ENCODE measurements at places on chromosomes 3 and 15.

- DNase-seq, result no peak
Observed at GRCh38 chr15:66956672-66957430, 108.6 kb upstream of the SMAD3 start.

- no peak for DNase-seq
Observed at GRCh38 chr15:91980502-91981267, 127.2 kb downstream of the SLCO3A1 start.

DNA sequence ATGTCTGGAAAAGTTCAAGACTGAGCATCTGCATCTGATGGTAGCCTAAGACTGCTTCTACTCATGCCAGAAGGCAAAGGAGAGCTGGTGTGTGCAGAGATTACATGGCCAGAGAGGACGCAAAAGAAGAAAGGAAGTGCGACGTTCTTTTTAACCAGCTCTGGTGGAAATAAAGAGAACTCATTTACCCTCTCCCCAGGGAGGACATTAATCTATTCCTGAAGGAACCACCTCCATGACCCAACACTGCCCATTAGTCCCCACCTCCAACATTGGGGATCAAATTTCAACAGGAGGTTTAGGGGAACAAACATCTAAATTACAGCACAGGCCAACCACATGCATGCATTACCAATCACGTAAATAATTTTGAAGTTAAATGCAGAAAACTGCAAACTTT, 1.5 kb upstream of the NCK1 start:
- no peak for DNase-seq

DNA sequence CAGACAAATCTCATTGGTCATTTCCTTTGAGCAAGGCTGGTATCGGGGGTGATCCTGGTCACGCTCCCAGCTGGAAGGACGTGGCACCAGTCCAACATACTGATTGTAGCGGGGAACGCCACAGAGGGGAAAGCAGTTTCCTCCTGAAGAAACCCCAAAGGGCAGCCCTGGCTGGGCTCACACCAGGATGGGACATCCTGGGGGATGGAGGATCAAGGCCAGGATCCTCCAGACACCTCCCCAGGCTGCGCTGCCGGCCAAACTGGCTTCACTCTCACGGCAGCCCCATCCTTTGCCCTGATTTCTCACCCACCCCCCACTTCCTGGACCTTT, 36.6 kb downstream of the MUC20 start:
- DNase-seq, result no peak

- no peak for DNase-seq
Observed at GRCh38 chr15:85681386-85681785, 113.3 kb downstream of the KLHL25 start.

DNA sequence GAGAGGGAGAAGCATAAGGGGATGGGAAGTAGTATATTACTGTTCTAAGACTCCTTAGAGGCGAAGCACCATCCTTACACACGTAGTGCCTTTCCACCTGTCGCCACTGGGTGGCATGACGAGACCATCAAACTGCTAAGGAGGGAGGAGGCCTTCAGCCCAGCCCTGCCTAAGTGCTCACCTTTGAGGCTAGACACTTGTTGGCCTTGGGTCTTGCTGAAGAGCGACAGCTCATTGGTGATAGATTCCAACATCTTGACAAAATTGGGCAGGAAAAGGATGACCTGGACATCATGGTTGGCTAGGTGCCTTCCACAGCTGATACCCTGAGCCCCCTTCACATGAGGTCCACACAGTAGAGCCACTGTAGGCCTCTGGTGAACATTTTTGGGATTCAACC, 19.6 kb downstream of the CLK3 start:
- DNase-seq, result peak; percentile 57

DNA sequence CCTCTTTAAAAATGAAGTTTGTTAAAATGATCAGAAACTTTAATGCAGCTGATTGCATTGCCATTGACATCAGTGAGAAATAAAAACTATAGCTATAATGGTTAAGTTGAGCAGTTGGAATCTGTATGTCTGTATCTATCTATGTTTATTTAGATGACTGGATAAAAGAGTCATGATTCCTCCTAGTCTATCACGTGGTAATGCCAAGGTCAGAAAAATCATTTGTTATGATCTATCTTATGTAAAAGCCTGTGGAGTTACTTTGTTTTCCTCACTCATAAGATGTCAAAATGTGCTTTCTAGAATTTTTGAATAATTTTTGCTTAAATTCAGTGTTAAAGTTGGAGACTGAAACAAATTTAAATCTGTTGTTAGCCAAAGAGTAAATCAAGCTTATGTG, 63.3 kb downstream of the MBNL1 start:
- no peak for DNase-seq

- DNase-seq, result no peak
Observed at GRCh38 chr3:161137260-161137659, 32.1 kb upstream of the B3GALNT1 start.

All from activated gamma-delta T cell treated with anti-CD3 and anti-CD28 coated beads, Interleukin-2, amount 50 U/mL, for 16 hours (primary cell).